ENCODE measurements at places on chromosomes 4 and X.

DNA sequence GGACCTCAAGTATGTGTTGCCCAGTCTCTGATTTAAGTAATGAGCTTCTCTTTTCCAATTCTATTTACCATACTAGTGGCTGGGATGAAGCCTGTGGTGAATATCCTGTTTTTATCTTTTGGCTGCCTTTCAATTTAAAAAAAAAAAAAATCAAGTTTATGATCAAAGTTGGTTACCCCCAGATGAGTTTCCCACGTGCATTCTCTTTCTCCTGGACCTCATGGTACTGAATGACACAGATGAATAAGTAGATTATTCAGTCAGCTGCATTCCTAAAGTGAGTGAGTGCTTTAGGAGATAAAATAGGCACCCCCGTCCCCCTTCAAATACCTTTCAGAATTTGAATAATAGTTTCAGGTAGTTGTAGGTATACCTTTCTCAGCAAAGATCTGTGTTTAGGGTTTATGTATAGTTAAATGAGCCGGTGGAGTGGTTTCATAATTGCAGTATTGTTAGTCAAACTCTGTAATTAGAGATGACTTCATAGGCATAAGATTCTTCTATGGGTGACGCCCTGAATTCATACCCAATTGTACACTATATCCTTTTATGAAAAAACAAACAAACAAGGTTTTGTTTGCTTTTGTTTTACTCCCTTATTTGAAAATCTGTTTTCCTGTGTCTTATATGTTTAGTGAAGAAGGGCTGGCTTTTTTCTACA is 41.9 kb downstream of the PLS3 start:
- no peak for DNase-seq

DNA sequence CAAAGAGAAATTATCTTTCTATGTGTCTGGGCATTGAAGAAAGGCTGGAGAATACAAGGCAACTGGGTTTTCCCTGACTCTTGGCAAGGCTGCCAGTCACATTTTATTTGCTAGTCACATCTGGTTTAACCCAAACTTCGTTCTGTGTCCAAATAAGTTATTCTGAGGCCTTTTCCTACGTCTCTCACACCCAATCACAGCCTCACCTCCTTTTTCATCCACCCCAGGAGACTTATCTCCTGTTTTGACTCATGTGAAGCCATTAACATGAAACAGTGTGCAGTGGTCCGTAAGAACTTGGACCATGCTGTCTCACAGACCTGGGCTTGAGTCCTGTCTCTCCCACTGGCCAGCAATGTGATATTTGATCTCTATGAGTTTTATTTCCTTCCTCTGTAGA is 59.3 kb downstream of the CNGA2 start:
- no peak for DNase-seq

DNA sequence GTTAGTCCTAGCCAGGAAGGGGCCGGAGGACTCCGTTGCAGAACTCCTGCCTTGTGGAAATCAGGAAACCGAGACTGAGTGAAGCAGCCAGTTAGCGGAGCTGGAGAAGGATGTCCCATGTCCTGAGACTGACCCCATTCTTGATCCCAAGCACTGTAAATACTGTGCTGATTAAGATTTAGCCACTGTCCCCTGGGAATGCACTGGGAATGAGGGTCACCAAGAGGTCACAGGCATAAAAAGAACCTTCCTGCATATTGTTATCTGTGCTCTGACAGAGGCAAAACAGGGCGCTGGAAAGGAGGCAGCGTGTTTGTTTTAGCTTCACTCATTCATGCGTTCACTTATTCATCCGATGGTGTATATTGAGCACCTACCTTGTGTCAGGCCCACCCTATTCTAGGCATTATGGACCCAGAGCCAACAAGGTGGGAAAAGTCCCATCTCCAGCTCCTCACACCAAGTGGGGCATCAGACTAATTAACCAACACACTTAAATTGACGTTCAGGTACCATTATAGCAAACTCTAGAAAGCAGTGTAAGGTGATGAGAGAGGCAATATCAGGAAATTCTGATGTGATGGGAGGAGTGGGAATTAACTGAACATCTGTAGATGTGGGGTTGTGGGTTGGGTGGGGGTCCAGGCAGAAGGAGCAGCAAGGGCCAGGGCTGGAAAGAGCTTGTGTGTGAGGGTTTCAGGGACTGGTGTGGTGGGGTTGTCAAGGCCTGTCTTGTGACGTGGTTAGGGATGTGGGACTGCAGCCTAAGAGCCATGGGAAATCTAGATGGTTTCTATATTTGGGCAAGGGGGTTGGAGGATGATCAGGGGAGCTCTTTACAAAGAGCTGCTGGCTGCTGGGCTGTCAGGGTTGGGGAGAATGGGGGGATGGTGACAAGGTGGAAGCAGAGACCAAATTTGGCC is 10.6 kb upstream of the SLC2A9 start:
- no peak for DNase-seq

- DNase-seq = no peak
Observed at GRCh38 chrX:123738378-123738940, 5.6 kb upstream of the THOC2 start.

- DNase-seq = no peak
Observed at GRCh38 chr4:183392377-183392776, 52.1 kb upstream of the CDKN2AIP start.

DNA sequence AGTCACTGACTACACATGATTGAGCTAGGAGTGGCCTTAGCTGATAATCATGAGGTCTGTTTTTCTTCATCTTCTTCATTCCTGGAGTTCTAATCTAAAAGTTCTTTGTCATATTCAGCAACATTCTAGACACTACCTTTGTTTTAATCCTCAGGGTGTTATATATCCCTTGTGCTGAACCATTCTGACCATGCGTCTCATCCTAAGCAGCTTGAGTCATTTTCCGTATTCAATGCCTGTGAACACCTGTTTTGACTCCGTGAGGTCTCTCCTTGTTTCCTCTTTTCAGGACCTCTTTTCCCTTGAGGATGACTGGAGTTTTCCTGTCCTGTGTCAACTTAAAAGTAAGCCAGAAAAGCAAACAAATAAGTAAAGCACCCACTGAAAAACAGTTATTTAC is 597.9 kb downstream of the GBA3 start:
- DNase-seq = no peak

DNA sequence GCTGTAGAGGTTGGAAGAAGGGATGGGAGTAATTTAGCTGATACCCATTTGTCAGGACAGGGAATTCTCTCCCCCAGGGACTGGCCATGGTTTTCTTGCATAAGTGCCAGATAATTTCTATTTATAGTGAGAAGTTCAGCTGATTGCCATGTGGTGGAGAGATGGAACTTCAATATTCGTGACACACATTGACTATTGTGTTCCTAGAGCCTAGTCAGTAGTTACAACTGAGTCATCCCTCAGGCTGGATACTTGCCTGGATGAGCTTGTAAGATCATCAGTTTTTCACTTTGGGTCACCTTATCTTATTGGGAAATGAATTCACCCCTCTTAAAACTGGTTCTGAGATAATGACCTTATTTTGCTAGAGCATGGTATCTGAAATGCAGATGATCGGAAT is 32.2 kb downstream of the CFAP299 start:
- DNase-seq = no peak

GRCh38 chr4:111475001-111475400 is 670.3 kb upstream of the FAM241A start:
- no peak for DNase-seq

GRCh38 chr4:152385551-152385950 is 150.3 kb downstream of the FBXW7 start:
- no peak for DNase-seq

Data from left forelimb (tissue), 1 donor.